ENCODE measurements at places on chromosomes 6 and 20.
A peak's percentile ranks its signal among the peaks of the same experiment; 100 is the strongest.

- DNase-seq, result no peak
Observed at GRCh38 chr6:74891349-74891831, 314.5 kb downstream of the COL12A1 start.

- DNase-seq, result peak; percentile 50
Observed at GRCh38 chr6:158474961-158475343, 84.9 kb upstream of the TMEM181 start.

GRCh38 chr6:143675946-143676345, 1.8 kb upstream of the PHACTR2 start:
- DNase-seq, result no peak

DNA sequence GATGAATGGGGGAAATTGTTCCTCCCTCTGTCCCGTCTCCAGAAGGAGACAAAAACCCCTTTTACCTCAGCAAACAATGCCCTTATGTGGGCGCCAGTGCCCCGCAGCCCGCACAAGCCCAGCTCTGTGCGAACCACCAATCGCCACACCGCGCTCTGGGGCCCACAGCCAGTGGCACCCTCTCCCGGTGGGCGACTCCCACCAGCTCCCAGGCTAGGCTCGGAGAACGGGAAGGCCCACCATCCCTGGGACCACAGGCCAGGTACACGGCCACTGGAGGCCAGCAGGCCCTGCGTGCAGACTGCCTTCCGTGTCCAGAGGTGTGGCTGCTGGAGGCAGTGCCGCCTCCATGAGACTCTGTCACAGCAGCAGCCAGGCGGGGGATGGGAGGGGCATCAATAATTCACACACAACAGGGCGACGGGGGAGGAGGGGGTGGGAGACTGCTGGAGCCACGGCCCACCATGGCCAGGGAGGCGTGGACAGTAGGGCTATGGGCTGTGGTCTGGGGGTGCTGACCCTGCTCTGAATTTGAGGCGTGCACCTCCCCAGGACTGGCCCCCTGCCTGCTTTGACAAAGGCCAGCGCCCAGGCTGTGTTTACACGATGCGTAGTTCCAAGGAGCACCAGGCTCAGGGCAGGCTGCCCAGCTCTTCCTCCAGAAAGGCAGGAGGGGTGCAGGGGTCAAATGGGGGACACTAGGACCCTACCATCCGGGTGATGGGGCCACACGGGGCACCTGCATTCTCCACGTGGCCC, 105.7 kb downstream of the ASXL1 start:
- peak; percentile 27 for DNase-seq

GRCh38 chr20:38196592-38196991, 31.5 kb upstream of the TGM2 start:
- no peak for DNase-seq

DNA sequence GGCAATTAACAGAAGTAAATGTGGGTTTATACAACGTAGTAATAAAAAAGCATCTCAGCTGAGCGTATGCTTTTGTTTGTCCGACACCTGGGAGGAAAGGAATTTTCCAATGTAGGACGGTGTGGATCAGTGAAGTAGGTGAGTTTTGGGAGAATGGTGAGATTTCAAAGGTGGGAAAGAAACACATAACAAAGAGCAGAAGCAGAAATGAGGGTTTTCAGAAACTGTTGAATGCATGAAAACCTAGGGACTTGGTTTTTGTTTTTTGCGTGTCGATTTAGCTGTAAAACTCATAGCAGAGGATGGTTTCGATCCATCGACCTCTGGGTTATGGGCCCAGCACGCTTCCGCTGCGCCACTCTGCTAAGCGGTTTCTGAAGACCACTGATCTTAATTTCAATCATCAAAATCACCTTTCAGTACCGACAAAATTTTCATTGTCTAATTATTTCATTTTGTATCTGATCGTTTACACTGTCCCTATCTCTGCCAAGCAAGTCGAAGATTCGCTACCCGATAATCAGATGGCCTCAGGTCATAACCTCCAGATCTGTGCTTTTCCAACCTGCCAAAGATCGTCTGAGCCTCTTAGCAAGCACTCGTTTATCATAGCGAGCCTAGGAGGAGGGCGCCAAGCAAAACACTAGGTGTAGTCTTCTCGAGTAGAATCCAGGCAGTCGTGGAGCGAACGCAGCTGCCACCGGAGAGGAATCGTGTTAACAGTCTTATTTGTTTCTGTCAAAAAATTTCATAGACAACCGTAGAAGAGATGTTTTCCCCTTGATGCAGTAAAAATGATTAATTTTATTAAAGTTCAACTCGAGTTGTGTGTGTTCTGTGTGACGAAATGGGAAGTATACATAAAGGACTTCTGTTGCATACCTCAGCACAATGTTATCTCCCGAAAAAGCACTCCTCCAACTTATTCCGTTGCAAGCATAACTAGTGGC, 20.9 kb upstream of the POM121L2 start:
- peak; percentile 43 for DNase-seq

DNA sequence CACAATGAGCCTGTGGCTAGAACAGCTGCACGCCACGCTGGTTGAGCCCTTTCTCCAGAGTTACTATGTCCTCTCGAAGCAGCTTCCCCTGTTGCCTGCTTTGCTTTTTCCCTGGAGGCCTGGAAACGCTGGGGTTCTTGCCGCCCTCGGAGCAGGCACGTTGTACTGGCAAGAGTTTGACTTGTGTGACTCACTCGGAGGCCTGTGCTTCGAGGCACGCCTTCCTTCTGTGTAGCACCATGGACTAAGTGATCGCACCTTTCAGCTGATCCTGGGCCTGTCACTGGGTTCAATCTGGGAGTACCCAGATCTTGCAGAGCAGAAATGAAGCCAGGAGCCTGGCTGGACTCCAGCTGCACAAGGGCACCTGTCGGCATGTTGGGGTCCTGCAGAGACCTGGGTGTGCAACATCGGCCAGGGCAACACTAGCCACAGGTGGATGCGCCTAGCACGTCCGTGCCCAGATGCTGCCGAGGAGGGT, 5.2 kb downstream of the INSM1 start:
- no peak for DNase-seq

DNA sequence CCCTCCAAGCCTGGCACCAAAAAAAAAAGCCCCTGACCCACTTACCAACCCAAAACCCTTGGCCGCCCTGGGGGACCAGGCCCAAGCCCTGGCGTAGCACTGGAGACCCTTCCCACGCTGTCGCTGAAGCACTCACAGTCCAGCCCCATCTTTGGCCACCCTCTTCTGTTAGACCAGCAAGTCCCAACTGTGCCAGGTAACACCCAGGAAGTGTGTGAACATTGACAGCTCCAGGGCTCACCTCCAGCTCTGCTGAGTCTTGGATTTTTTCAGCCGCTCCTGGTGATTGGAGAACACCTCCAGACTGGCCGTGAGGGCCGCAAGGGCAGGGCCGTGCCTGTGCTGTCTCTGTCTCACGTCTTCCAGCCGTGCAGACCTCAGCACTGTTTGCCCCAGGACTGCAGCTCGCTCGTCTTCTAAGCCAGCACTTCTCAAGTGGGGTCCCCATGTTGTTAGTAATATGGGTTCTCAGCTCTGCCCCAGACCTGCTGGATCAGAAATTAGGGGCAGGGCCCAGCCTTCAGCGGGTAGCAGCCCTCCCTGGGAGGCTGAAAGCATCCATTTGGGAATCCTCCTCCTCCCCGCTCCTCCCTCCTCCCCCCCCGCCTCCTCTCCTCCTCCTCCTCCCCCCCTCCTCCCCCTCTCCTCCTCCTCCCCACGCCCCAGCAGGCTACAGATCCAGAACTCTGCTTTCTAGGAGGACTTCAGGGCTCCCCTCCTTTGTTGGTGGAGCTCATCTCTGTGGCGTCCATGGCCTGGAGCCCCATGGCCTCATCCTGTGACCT, 18.1 kb downstream of the NPEPL1 start:
- no peak for DNase-seq

GRCh38 chr20:48463916-48464315, 363.9 kb downstream of the PREX1 start:
- no peak for DNase-seq

GRCh38 chr6:106101466-106101865, 15.3 kb downstream of the PRDM1 start:
- no peak for DNase-seq

DNA sequence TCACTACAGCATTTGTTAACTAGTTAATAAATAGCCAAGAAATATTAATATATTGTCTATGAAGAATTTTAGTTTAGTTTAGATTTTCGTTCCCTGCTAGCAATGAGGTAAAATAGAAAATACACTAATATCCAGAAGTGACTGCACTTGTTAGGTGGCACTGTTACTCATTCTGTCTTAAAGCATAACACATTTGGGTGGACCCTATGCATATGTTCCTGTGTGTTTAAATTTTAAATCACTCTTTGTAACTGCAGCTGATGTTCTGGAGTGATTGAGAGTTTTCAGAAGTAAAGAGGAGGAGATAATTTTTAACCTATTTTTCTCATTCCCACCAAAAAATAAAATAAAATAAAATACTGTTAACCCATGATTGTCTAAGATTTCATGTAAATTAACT, 73.9 kb upstream of the SOX4 start:
- DNase-seq, result peak; percentile 70

DNA sequence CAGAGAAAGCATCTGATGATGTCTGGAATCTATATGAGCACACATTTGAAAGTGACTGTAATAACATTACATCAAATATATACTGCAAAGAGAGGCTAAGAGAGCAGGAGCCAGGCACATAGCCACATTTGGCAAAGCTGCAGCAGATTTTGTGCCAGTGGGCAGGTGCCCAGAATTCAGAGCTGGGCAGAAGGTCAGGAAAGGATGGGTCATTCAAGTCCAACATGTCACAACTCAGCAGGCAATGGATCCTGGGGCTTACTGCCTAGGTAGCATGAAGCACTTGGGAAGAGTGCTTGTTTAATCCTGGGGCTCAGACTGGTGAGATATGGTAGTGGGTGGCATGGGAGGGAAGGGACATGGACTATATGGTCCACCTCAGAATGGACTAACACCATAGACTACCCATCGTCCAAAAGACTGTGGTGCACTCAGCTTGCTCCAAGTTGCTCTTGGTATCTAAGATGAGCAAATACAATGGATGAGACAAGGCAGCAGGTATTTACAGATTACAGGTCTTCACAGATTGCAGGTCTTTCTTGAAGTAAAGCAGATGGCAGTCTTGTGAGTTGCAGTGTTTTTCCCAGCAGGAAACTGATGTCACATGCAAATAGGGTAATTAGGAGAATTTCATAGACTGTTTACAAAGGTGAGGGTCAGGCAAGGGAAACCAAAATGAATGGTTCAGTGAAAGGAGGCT, 31.2 kb upstream of the SHLD1 start:
- no peak for DNase-seq

DNA sequence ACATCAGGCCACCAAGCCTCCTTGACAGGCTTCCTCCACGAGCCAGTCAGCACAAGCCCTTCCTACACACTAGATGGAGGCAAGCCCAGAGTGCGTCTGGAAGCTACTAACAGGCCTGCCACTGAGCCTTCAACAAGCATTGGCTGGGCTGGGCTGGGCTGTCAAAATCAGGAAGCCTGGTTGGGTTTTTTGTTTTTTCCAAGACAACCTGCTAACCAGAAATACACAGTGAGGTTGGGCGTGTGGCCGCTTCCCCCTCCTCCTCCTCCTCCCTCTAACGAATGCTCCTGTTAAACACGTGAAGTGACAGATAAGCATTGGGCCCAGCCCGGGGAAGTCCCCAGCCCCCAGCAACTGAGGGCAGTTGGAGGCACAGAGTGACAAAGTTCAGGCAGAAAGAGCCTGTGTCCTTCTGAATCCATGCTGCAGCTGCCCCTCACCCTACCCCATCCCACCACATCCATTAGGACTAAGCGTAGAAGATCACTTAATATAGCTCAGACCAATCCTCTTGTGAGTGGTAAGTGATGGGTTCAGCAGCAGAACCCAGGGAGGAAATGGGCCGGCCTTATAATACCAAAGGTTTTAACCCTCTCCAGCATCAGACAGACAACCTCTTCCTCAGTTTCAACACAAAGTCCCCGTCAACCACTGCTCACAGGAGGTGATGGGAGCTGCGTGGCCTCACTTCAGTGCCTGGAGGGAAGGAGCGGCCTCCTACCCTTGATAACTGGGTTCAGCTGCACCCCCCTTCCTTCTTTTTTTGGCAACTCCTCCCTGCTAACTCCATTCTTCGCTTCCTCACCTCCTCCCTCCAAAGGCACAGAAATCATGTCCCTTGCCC, 1.1 kb downstream of the NFATC2 start:
- peak; percentile 77 for DNase-seq

GRCh38 chr20:33434434-33434833, 9.1 kb downstream of the SNTA1 start:
- DNase-seq, result no peak

GRCh38 chr6:103872678-103873077, 987.0 kb downstream of the HACE1 start:
- DNase-seq, result no peak

GRCh38 chr6:157148391-157149323, 174.7 kb downstream of the TMEM242 start:
- DNase-seq, result no peak

DNA sequence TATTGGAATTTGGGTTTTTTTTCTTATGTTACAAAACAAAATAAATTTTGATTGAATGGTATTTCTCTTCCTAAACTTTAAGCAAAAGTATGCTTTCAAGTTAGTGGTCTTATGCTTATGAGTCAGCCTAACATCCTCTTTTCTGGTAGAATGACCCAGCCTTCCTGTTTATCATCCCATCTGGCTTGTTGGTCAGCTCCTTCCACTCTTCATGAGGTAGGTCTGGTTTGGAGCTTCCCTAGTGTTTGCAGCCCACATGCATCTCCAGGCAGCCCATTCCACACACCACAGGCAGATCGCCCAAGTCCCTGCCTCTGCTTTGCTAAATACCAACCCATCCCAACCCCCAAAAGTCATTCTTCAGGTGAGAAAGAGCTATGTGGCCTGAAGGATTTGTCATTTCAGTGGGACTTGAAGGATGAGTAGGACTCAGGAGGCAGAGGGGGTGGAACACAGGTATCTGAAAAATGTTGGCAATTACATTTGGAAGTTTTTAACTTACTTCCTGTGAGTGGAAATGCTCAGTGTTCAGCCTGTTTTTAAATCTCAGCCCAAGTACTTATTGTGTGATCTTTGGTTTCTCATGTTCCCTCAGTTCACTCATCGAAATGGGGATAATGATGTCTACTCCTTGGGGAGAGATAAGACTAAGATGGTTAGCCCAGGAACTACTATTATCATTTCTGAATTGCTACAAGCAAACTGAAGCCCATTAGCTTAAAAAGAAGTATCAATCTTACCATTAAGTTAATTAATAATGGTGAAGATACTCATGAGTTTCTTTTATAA, 294.0 kb downstream of the ADGB start:
- no peak for DNase-seq

- no peak for DNase-seq
Observed at GRCh38 chr6:158596861-158597260, 37.0 kb downstream of the TMEM181 start.

GRCh38 chr20:15220009-15220656, 882.7 kb upstream of the FLRT3 start:
- DNase-seq, result no peak

- DNase-seq, result no peak
Observed at GRCh38 chr6:11258260-11259237, 26.1 kb upstream of the NEDD9 start.

- no peak for DNase-seq
Observed at GRCh38 chr6:658244-658643, 1.3 kb upstream of the HUS1B start.

Data from NCI-H526 treated with DMSO at 0.1 percent for 48 hours (cell line).